NCI-H1092 (cell line): ENCODE measurements at places on chromosomes 11 and 22.
A peak's percentile ranks its signal among the peaks of the same experiment; 100 is the strongest.

- DNase-seq: no peak
Observed at GRCh38 chr11:17974246-17974645, 38.6 kb downstream of the SERGEF start.

DNA sequence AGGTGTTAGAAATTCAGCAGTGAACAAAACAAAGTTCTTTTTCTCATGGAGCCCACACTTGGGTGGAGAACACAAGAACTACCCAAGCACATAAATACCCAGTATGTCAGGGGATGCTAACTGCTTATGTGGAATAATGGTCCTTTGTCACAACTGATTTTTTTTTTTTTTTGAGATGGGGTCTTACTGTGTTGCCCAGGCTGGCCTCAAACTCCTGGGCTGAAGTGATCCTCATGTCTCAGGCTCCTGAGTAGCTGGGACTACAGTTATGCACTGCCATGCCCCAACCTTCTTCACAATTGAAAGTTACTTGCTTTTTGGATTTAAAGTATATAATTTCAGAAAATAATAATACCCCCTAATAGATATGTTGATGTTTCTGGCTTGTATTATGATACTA is 122.6 kb upstream of the RASSF10 start:
- no peak for DNase-seq

- no peak for DNase-seq
Observed at GRCh38 chr11:79406376-79406775, 34.5 kb downstream of the TENM4 start.

DNA sequence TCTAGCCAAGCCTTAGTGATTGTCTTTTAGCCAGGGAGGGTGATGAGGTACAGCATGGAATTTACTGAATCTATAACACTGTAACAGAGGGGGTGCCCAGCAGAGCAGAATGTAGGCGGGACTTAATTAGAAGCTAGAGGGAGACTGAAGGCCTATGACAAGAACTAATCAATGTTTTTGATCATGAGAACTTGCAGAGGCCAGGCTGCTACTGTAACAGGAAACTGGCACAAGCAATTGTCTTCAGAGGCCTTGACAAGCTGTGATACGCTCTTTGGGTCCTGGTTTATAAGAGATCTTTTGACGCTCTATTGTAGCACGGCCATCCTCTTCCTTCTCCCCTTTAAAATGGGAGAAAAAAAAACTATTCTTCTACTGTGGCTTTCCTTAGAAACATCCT is 1297.3 kb downstream of the JRKL start:
- DNase-seq: no peak

- DNase-seq: peak; percentile 11
Observed at GRCh38 chr11:8289492-8289918, 25.8 kb upstream of the LMO1 start.

DNA sequence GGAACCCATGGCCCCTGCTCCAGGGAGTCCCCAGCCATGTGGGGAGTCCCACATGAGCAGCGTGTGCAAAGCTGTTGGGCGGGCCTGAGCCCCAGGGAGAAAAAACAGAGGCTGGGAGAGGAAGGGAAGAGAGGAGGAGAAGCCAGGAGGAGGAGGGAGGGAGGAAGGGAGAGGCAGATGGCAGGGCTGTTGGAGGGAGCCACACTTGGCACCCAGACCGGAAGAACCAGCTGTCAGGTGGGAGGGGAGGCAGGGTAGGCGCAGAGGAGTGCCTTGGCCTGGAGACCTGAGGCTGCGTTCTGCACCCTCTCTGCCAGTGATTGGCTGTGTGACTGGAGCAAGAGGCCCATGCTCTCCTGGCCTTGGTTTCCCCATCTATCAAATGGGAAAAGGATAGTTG is 6.7 kb downstream of the SYNGR1 start:
- peak; percentile 28 for DNase-seq

- DNase-seq: no peak
Observed at GRCh38 chr11:123547180-123547579, 107.2 kb downstream of the SCN3B start.

DNA sequence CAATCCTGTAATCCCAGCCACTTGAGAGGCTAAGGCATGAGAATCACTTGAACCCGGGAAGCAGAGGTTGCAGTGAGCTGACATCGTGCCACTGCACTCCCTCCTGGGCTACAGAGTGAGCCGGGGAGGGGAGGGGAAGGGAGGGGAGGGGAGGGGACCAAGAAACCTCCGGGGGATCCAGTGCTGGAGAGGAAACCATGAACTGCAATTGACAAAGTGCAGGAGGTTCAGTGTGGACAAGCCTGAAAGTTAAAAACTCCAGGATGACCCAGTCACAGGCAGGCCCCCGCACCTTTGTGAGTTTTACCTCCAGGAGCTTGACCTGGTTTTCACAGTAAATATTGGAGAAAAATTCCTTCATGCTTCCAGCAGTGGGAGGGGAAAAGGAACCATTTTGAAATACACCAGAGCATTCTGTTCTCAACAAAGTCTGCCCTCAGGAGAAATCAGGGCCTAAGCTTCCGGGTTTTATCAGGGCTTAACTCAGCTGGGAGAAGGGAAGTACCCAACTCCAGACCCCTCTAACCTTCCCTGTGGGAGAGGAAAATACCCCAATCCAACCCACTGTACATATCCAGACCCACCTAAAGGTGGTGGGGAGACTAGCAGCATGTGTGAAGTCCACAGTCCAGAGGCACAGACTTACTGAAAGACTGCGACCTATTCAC is 15.5 kb upstream of the ZFTA start:
- DNase-seq: no peak

DNA sequence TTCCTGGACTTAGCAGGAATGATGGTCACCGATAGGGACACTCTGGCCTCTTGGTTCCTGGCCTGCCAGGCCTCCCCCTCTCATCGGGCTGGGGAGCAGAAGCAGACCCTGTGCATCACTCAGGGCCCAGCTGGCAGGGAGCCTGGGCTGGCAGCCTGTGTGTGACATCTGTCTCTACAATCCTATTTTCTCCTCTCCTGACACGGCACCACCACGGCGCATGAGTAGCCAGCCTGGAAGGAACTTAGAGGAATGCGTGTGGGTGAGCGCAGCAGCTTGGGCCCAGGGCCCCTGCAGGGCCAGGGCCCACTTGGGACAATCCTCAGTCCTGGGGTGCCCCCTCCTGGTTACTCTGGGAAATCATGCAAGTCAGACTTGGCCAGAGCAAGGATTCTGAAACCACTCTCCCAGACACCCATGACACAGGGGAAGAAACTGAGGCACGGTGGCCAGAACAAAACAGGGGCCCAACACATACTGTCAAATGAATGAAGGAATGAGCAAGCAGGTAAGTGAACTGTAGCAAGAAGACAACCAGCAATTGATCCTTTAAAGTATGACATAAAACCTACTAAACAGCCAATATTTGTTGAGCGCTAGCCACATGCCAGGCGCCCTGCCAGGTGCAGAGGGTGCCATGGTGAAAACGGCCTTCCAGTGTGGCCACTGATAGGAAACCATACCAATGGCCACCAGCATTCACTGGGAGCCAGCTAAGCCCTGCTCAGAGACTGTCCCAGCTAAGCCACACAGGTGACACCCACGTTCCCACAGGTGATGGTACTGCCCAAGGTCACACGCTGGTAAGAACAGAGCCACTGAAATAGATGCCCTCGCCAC is 13.3 kb downstream of the RSPH14 start:
- DNase-seq: peak; percentile 58

- DNase-seq: no peak
Observed at GRCh38 chr11:12167061-12168000, 56.9 kb downstream of the MICAL2 start.

GRCh38 chr22:37080438-37080837 is 28.9 kb downstream of the KCTD17 start:
- no peak for DNase-seq

GRCh38 chr11:58395581-58395980 is 11.1 kb downstream of the OR5B3 start:
- DNase-seq: no peak
